ENCODE measurements at places on chromosomes 2 and 18. TPM values are rescaled to one million over a fixed set of nuclear protein-coding genes. Genes with fewer than 3 reads are reported as not detected.

GRCh38 chr2:10402062-10402585 lies 46.0 kb downstream of the ODC1 start:
- no peak for DNase-seq

- DNase-seq, result no peak
Measured at GRCh38 chr2:12818416-12819102, 101.8 kb downstream of the TRIB2 start.

Gene AP1S3
- 0.80 TPM for total RNA-seq

GRCh38 chr2:109597283-109597682 lies 16.5 kb downstream of the SEPTIN10 start:
- DNase-seq, result no peak

DNA sequence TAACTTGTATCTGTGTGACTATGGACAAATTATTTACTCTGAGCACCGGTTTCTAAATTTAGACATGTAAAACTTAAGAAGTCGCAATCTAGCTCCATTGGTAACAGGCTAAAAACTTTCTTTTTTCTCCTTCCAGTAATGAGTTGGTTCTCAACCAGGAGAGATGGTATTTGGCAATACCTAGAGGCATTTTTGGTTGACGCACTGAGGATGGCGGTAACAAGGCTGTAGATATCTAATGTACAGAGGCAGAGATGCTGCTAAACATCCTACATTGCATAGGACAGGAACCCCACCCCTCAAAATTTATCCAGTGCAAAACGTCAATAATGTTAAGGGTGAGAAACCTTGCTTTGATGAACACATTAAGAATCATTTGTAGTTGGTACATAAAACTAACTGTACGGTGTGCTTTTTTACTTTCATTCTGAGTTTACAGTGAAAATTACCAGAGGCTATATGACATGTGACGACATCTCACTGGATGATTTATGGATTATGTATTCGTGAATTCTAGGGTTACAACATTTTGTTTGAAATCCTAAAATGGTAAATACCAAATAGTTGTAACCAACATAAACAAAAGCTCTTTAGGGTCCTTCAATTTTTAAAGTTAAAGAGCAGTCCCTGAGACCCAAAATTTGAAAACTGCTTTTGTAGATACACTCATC lies 91.3 kb downstream of the TLK1 start:
- no peak for DNase-seq

GRCh38 chr2:76450024-76450475 lies 739.3 kb upstream of the GCFC2 start:
- no peak for DNase-seq

DNA sequence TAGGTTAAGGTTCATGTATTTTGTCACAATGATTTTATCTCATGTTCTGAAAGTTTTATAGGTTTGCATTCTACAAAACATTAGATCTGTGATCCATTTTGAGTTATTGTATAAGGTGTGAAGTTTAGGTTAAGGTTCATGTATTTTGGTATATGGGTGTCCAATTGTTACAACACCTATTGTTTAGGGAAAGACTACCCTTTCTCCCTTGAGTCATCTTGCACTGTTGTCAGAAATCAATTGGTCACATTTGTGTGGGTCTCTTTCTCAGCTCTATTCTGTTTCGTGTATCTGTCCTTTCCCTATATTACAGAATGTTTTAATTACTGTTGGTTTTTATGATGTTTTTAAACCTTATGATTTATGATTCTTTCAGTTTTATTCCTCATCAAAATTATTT lies 192.3 kb downstream of the MCFD2 start:
- DNase-seq, result no peak

DNA sequence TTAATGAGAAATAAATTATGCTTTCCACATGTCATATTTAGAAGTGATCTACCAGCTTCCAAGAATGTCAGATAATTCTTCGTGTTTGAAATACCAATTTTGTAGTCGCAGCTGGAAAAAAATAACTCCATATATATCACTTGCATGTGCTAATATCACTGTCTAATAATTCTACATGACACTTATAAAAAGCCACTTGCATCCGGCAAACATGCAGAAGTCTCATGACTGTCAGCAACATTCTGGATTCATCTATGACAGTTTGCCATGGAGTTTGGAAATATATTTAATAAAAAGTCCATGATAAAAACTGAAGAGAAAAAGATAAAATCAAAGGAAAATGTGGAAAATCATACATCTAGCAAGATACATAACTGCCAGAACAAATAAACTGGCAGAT lies 1784.4 kb downstream of the SUCLG1 start:
- DNase-seq, result no peak

Gene ABCA12
- 70.3 TPM for total RNA-seq

Gene ATF2
- total RNA-seq, result 19.2 TPM

Gene UGT1A8
- not detected for total RNA-seq

DNA sequence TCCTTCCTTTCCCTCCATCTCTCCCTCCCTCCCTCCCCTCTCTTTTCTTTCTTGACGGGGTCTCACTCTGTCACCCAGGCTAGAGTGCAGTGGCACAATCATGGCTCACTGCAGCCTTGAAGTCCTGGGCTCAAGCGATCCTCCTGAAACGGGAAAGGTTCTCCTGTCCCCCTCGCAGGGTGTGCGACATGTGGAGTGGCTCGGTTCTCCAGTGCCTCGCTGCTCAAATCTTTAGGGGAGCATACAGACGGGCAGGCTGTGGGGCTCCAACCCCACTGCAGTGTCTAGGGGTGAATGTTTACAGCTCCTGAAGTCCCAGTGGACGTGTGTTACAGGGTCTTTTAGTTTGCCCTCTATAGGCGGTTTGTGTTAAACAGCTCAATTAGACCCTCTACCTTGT lies 74.0 kb downstream of the MEX3C start:
- peak; percentile 26 for DNase-seq

Gene CETN1
- not detected for total RNA-seq

- DNase-seq, result no peak
Measured at GRCh38 chr2:216739035-216739434, 43.7 kb upstream of the IGFBP5 start.

GRCh38 chr2:86453836-86454235 lies 12.7 kb downstream of the KDM3A start:
- DNase-seq, result peak; percentile 83

DNA sequence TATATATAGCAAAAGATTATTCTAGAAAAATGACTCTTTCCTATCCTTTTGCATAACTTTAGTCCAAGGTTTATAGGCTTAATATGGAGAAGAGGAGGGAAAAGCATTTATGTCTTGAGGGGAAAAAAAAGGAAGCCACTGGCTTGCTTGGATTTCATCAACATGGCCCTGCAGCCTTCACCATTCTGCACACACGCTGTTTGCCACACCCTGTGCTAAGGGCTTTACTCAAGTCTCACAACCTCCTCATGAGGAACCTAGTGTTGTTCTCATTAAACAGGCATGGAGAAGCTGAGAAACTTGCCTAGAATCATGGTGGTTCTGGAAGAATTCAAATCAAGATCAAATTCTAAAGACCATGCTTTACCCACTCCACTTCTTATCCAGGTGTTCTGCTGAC lies 117.3 kb upstream of the TTC39C start:
- DNase-seq, result no peak

DNA sequence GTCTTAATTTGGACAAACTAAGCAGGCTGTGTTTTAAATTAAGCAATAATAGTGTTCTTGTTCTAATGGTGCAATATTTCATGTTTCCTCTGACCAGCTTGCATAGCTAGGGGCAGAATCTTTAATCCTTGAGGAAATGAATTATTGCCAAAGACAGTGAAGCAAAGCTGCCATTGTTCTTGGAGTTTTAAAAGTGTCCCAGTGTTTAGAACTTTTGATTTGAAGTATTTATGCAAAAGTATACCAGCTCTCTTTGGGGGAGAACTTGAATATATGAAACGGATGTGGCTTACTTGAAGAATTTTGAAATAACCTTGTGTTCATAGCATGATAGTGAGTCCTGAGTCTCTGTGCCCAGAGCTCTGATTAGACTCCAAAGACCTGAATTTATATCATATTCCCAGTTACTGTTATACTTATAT lies 33.4 kb downstream of the ITGA6 start:
- DNase-seq, result no peak

Gene GALM
- 4.0 TPM for total RNA-seq

GRCh38 chr18:48422947-48423378 lies 13.8 kb upstream of the ZBTB7C start:
- DNase-seq, result no peak

Gene SCN3A
- total RNA-seq, result 0.11 TPM

Gene CMPK2
- 1.9 TPM for total RNA-seq

- no peak for DNase-seq
Measured at GRCh38 chr2:174560737-174561136, 36.9 kb downstream of the WIPF1 start.

GRCh38 chr2:120955427-120955826 lies 219.8 kb downstream of the GLI2 start:
- DNase-seq, result no peak

DNA sequence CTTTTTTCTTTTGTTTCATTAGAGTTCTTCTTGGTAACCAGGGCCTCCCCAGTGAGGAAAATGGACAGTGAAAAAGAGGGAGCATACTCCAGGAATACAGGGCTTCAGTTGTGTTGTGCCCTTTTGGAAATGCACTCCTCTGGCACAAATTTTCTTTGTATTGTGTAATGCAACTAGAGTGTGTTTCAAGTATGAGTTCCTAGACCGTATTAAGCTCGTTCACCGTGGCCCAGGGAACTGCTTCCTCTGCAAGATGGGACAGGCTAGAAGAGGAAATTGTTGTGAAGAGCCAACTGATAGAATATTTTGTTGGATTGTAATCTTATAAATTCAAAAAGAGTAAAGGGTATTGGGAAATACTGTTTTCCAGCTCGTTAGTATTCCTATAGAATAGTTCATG lies 137.2 kb upstream of the TTC39C start:
- DNase-seq, result no peak

DNA sequence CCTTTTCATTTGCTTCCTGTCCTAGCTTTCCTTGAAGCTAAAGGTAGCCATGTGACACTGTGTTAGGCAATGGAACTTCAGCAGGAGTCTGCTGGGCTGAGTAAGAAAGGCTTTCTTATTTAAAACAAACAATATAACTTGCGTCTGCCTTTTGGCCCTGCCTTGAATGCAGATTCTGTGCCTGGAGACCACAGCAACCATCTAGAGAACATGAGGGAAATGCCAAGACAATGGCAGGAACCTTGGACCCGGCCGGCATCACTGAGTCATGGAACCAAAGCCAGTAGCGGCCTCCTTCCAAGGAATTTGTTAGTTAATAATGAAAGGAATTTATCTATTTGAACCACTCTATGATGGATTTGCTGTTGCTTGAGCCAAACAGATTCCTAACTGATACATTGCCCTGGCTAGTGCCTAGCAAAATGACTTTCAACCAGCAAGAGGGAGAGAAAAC lies 207.5 kb upstream of the EPHA4 start:
- DNase-seq, result no peak

All from lower leg skin (tissue), 4 donors.